Activated CD4-positive, alpha-beta T cell treated with anti-CD3 and anti-CD28 coated beads for 1 hour (primary cell): ENCODE measurements at places on chromosomes 3 and 15.
A peak's percentile ranks its signal among the peaks of the same experiment; 100 is the strongest.

GRCh38 chr3:137764001-137764433 lies at the start of gene SOX14:
Gene SOX14, plus strand, starts transcription at chr3:137764315. Its CDS starts 470 bp downstream, at chr3:137764785.
- no peak for DNase-seq

GRCh38 chr3:54755756-54756155 lies 172.1 kb downstream of the LRTM1 start:
- DNase-seq, result no peak

- no peak for DNase-seq
These were observed 61.8 kb downstream of the ITGA11 start for GRCh38 chr15:68369931-68370767.

- DNase-seq, result no peak
These were observed 1.4 kb downstream of the CRTAP start for GRCh38 chr3:33115024-33115768.

DNA sequence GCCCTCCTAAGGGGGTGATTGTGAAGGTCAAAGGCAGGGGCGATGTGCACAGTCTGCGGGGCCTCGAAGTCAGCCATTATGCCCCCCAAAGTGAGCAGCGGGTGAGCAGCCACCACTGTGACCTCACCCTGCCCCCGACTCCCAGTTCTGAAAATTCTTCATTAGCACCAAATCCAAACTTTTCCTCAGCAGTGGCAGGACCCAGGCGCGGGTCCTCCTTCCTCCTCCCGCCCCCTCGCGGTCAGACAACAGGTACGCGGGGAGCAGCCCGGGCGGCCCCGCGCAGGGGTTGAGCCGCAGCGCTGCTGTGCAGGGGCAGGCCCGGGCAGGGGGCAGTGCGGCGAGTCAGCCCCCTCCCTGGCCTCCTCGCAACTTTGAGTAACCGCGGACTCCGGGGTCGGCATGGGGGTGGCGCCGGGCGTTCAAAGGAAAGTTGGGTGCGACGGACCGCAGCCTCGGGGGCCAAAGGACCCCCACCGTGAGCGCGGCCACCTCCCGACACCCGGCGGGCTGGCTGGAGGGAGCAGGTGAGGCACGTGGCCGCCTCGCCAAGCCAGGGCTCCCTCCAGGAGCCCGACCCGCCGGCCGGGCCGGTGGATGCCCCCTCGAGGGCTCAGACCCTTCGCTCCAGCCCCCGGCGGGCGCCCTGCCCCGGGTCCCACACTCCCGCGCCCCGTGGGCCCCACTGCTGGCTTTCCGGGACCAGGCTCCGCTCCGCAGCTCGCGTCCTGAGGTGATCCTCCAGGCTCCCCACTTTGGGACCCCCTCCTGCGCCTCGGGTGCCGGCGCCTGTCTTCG lies 49.4 kb upstream of the CCDC174 start:
- DNase-seq, result no peak

GRCh38 chr3:177426878-177427495 lies 229.7 kb upstream of the TBL1XR1 start:
- DNase-seq, result no peak

- no peak for DNase-seq
These were observed 194.8 kb downstream of the SLC9A9 start for GRCh38 chr3:143653493-143653892.

DNA sequence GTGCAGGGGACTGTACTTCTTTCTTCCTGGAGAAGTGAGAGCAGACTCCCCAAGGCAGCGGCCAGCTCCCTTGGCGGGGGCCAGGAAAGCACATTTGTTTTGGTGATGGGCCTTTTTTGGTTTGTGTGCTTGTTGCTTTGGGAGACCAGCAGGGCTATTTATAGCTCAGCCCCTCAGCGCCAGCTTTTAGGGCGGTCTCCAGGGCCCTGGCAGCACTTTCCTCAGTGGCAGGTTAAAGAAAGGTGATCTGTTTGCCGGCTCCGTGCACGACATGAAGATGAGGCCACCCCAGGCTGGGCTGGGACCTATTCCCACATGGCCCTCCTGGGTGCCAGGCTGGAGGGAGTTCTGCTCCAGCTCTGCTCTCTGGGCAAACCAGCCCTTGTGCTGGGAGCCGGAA lies 21.8 kb downstream of the SLC6A11 start:
- DNase-seq, result no peak

DNA sequence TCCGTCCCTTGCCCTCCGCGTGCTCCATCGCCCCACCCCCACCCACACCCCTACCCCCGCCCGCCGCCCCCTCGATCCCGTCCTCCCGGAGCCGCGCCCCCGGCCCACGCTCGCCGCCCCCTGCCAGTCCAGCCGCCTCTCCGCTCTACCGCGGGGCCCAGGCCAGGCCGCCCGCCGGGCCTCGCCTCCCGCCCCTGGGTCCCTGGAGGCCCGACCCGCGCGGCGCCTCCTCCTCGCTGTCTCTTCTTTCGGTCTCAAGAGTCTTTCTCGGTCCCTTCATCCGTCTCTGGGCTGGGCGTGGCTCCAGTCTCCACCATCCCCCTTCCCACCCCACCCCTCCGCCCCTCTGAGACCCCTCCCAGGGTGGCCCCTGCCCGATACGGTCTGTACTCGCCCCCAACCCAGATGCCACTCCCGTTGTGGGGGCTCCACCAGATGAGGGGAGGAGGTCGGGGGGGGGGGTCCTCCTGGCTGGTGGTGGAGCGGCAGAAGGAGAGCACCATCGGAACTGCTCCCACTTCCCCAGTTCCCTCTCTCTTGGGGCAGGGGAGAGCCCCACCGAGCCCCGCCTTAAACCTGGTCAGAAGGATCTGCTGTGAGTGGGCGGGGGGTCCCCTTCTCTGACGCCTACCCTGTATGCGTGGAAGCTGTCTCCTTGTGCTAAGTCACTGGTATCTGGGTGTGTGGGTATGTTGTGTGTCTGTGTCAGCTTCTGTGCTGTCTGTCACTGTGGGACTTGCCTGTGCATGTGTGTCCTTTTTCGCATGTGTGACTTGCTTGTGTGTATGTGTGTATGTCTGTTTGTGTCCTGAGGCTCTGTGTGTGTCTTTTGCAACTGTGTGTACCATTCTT lies 1.0 kb downstream of the PRKCD start:
- DNase-seq, result peak; percentile 26

GRCh38 chr3:81980596-81981494 lies 219.4 kb upstream of the GBE1 start:
- no peak for DNase-seq

DNA sequence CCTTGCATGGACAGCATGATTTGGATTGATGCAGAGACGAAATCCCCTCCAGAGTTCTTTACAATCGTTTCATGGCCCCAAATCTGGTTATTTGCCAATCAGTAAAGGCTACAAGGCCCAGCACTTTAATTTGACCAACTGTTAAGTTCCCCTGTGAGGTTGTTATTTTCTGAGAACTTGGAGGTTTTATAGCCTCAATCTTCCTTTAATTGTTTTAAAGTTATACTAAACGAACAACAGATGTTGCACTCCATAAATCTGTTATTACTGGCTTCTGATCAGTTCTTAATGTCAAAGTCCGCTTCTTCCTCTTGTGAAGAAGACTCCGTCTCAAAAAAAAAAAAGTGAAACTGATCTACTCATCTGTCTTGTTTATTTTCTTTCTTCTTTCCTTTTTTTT lies 30.8 kb downstream of the LARP6 start:
- DNase-seq, result no peak

- no peak for DNase-seq
These were observed 405.9 kb downstream of the NR2F2 start for GRCh38 chr15:96736384-96736783.

DNA sequence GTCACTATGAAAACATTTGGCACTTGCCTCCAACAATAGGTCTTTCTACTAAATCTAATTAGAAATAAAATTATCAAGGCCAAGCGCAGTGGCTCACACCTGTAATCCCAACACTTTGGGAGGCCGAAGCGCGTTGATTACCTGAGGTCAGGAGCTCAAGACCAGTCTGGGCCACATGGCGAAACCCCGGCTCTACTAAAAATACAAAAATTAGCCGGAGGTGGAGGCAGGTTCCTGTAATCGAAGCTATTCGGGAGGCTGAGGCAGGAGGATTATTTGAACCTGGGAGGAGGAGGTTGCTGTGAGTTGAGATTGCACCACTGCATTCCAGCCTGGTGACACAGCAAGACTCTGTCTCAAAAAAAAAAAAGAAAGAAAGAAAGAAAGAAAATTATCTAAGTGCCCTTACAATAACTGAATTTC lies 1.6 kb upstream of the PLD1 start:
- no peak for DNase-seq

DNA sequence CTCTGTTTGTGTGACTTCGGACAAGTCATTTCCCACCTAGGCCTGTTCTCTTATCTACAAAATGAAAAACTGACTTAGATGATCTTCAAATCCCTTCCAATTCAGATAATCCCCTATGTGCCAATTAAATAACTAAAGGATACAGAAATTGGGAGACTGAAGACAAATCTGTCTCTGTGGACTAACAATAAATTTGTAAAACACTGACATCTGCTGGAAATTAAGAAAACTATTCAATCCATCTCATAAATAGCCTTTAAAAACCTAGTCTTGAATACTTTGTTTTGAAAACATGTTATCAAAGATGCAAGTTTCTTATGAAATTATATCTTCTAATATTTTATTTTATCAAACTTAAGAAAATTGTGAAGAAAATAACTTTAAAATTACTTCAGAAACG lies 38.3 kb downstream of the MTHFS start:
- DNase-seq, result no peak

- peak; percentile 70 for DNase-seq
These were observed 546 bp downstream of the EIF4A2 start for GRCh38 chr3:186783731-186784515.

DNA sequence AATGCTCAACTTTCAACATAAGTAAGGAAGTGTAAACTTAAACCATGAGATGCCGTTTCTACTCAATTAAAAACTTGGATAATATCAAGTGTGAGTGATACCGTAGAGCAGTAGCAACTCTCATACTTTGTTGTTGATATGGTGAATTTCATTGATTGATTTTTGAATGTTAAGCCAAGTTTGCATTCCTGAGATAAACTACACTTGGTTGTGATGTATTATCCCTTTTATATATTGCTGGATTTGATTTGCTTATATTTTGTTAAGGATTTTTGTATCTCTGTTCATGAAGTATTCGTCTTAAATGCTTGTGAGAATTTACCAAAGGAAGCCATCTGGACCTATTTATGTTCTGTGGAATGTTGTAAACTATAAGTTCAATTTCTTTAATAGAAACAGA lies 21.7 kb downstream of the SLMAP start:
- DNase-seq, result no peak

GRCh38 chr3:14110699-14111098 lies 14.0 kb downstream of the CHCHD4 start:
- DNase-seq, result no peak

DNA sequence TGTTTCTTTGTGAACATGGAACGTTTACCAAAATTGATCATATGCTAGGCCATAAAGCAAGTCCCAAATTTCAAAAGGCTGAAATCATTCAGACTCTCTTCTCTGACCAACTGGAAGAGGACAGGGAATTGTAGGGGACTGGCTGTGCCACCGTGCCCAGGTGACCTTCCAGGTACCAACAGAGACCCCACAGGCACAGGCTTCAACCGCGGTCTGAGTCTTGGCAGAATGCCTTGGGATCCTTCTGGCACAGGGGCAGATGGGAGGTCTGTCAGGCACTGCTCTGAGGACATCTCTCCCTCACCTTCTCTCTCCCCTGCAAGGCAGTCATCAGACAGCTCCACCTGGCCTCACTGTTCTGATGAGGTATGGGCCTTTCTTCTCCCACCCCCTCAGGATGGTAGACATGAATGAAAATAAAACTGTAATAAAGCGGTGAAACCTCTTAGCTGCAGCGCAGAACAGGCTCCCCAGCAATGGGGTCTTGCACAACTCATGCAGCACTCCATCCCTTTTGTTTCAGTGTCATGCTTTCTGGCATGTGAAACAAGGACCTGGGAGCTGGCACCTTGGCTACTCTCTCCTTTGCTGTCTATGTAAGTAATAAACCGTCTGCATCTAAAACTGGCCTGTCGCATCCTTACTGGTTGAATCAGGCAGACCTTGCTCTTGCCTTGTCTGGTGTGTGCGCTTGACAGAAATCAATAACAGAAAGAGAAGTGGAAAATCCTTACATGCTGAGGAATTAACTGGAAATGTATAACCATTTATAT lies 289.2 kb downstream of the KLF13 start:
- DNase-seq, result no peak

GRCh38 chr3:19931767-19932188 lies 2.2 kb downstream of the EFHB start:
- no peak for DNase-seq

DNA sequence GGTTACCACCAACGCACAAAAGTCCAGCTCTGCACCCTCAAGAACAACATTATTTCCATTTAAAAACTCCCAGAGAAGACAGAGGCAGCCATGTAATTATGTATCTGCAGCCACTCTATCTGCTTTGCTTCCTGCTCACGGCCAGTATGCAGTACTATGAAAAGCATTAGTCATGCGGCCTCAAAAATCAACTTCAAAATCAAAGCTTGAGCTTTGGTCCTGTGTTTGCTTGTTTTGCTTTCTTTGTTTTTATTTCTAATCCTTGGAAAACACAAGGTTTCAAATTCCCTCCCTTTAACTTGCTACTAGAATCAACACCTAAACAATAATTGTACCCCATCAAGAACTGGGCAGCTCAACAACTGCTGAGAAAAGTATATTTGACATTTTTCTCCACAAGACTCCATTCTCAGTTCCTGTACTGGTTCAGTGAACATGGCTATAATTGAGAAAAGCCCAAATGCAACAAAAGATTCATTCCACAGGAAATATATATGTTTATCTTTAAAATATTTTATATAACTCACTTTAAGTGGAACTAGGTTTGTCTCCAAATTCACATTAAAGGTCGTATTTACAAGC lies 37.6 kb downstream of the GBE1 start:
- no peak for DNase-seq

DNA sequence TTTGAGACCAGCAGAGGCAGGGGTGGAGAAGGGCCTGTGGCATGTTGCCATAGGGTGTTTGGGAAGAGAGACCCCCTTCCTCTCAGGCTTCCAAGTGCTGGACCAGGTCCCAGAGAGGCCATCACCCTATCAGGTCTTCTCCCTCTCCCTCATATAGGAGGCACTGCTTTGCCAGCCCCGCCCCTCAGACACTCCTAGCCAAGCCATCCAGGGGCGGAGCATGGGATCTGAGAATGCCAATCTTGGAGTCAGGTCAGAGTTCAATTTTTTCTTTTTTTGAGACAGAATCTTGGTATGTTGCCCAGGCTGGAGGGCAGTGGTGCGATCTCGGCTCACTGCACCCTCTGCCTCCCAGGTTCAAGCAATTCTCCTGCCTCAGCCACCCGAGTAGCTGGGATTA lies 32.7 kb downstream of the CRABP1 start:
- no peak for DNase-seq

DNA sequence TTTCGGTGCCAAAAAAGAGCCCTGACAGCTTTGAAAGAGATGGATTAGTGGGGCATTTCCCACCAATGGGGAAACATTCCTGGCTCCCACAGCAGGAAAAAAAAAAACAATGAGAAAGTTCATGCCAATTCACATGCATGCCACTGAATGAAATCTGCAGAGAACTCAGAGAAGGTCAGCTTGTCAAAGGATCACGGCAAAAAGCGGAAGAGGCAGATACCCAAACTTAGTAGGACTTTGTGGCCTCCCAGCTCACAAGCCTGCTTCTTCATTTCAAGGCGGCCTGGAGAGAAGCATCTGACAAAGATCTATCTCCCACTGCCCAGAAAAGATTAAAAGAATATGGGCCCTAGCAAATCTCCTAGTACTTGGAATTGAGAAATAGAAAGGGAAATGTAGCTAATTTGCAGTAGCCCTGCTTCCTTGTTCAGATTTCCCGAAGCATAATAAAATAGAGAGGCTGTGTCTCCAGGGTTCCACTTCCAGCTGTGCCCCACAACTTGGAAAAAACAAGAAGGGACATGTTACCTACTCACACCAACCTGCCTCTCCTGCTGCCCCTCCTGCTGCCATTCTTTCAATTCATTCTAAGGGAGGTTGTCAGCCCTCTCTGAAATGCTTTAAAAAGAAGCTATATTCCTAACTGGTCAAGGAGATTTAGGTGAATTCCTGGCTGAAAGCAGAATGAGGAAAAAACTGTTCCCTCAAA lies 170.4 kb downstream of the FHIT start:
- DNase-seq, result no peak
